ENCODE measurements at places on chromosomes 6 and 20. TPM values are rescaled to one million over a fixed set of nuclear protein-coding genes. Genes with fewer than 3 reads are reported as not detected.

CST7 gene
- 0.70 TPM for polyA plus RNA-seq

TGM3 gene
- polyA plus RNA-seq: 0.25 TPM

DNA sequence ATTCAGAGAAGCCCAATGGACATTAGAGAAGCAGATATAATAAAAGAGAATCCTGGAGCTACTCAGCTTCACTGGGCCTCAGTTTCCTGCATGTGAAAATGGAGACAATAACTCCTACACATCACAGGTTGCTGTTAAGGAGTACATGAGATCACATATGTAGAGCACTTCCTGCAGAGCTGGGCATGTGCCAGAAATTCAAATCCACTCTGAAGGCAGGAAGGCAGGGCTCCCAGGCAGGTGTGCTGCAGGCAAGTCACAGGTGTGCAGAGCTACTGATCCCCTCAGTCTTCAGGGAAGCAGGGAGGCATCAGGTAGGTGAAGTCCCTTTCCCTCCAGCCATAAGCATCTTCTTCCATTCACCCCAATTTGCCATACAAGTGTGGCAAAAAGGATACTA is 48.0 kb downstream of the DST start:
- DNase-seq: no peak

LY6G6D gene
- polyA plus RNA-seq: 0.47 TPM

DNA sequence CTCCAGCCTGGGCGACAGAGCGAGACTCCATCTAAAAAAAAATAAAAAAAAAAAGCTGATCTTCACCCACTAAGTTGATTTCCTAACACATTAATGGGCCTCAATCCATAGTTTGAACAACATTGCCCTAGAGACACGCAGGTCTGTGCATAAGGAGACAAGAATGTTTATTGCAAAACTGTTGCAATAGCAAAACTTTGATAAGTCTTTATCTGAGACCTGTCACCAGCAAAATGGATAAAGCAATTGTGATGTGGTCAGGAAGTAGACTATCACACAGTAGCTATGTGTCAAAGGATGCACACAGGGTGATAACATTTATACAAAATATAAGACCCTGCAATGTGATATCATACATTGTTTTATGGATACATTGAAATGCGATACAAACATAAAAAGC is 4.2 kb upstream of the ITPR3 start:
- DNase-seq: no peak

ZNF337 gene
- polyA plus RNA-seq: 25.4 TPM

CPNE5 gene
- polyA plus RNA-seq: 17.6 TPM

MTG2 gene
- polyA plus RNA-seq: 28.8 TPM

GRCh38 chr6:15507221-15507620 is 155.6 kb downstream of the DTNBP1 start:
- DNase-seq: no peak

- peak; percentile 67 for DNase-seq
These were observed 54.3 kb downstream of the MYLIP start for GRCh38 chr6:16183187-16183664.

GSS gene
- 29.7 TPM for polyA plus RNA-seq

DNA sequence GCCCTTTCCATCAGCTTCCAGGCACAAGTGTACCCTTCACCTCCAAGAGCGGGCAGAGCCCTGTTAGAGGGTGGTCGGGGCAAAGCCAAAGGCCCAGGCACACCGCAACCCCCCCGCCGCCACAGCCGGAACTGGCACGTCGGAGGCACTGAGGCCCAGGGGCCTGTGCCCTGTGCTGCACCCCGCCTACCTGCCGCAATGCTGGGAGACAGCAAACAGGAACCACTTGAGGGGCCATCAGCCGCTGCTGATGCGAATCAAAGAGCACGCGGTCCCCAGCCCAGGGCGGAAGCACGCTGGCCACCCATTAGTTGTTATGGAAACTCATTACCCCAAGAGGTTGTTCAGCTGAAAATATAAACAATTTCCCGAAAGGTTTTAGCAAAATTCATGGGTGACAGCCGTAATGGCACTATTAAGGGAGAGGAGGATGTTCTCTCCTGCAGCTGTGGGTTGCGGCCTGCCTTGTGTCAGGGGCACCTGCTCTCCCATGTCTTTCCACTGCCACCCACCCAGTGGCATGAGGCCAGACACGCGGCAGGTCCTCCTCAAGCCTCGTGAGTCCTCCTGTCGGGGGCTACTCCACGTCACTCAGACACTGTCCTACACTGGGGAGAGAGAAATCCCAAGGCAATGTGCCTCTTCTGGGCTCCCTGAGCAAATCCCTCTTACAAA is 65.3 kb downstream of the EDN3 start:
- no peak for DNase-seq

COL19A1 gene
- 3.3 TPM for polyA plus RNA-seq

DNA sequence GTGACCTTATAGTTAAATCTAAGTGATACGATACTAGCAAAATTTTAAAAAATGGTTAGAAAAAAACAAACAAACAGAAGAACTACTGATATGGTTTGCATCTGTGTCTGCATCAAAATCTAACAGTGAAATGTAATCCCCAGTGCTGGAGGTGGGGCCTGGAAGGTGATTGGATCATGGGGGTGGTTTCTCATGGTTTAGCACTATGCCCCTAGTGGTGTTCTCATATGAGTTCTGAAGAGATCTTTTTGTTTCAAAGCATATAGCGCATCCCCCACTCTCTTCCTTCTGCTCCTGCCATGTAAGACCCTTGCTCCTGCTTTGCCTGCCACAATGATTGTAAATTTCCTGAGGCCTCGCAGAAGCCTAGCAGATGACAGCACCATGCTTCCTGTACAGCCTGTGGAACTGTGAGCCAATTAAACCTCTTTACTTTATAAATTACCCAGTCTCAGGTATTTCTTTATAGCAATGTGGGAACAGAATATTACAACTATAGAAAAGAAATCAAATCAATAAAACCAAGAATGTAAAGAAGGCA is 5.4 kb downstream of the FBXL4 start:
- DNase-seq: no peak

GLP1R gene
- polyA plus RNA-seq: not detected

- no peak for DNase-seq
These were observed 13.2 kb upstream of the ATXN1 start for GRCh38 chr6:16774437-16774836.

GRCh38 chr6:28982476-28983266 is 22.4 kb downstream of the ZNF311 start:
- no peak for DNase-seq

DNA sequence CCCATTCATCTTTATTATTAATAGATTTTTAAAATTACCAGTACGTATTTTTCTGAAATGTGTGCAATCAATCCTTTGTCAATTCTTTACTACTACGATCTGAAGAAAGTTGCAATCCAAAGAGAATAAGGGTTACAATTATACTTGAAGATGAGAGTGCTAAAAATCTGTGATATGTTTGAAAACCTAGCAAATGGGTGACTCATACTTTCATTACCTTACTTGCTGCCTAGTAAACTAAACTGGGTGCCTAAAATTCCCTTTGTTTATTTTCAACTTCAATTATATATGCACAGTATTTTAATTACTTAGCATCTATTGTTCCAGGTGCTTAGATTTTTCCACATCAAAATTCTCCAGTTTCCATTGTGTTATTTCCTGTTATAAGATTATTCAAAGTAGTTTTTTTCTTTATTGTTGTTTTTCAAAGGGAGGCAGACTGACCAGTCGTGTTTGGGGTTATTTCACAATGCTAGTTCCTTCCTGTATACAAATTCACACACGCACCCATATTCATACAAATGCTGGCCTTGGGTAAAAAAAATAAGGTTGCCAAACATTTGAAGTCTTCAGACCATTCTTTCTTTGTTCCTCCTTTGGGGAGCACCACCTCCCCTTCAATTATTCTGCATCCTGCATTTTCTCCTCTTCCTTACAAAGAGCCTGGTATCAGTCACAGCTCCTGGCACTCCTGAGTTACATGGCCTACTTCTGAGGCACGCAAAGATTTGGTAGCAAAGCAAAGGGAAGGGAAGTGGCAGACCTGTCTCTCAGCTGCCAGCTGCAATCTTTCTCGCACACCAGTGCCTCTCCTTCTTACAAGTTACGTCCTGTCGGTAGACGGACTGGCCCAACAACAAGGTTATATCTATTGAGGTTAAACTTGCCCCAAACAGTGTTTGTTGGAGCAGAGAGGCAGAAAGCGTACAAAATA is 16.2 kb upstream of the FAM135A start:
- DNase-seq: no peak

LAMA2 gene
- 151 TPM for polyA plus RNA-seq

DNA sequence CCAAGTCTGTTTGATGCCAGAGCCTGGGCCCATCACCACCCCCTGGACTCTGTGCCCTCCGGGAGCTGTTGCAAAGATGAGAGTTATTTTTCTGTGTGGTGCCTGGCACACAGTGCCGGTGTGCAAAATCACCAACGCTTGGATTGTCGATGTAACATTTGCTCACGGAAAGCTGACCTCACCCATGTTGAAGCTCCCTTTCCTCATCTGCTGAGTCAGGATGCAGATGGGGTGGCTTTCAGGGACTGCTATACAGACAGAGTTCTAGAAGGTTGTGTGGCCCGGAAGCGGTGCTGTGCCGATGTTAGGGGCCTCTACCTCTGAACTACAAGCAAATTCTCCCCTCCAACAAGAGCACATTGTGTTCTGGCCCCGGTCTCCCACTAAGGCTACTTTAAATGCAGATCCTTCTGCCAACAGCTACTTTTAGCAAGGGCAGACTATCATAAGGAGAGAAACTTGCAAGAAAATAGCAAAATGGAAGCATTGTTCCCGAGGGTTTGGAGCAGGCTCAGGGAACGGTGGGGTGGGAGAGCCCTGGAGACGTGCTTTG is 34.0 kb downstream of the EYA2 start:
- no peak for DNase-seq

GRCh38 chr6:137736048-137736818 is 130.8 kb upstream of the TNFAIP3 start:
- DNase-seq: no peak

DNA sequence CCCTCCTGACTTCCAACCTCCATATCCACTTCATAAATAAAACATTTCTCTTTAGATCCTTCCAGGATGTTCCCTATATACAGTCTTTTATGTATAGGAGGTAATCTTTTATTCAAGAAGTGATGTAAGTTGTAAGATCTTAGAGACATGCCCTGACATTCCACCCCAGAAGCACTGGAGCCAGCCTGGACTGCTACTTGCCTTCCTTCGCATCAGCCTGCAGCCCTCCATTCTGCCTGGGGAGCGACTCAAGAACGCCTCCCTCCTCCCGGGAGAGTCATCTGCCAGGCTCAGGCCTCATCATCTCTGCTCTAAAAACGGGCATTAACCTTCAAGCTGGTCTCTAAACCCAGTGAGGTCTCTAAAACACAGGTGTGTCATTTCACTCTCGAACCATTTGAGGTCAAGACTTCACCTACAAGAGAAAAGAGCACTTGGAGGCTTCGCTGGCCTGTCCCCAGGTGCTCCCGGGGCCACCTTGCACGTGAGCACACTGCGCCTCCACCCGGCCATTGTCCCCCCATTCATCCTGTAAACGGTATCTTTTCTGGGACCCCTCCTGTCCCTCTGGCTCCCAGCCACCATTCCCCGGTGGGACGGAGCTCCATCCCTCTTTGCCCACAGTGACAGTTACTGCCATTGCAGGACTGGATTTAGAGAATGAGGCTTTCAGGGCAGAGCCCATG is 107.5 kb upstream of the PDE10A start:
- DNase-seq: no peak

NFATC2 gene
- polyA plus RNA-seq: 4.0 TPM

DNA sequence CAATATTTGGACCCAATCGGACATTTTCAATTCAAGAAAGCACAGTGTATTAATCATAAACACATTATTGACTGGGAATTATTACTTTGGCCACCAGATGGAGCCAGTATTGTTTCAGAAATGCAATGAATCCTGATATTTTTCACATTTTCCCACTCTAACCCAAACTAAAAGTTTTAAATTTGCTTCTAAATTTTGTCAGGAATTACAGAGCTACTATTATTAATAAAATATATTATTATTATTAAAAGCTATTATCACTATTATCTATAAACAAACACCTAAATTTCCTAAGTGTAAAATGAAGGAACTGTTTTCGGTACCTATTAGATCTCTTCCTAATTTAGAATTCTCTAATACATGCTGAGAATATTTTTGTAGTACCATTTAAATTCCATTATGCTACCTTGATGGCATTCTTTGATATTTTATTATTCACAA is 245.3 kb downstream of the OGFRL1 start:
- DNase-seq: no peak

DNA sequence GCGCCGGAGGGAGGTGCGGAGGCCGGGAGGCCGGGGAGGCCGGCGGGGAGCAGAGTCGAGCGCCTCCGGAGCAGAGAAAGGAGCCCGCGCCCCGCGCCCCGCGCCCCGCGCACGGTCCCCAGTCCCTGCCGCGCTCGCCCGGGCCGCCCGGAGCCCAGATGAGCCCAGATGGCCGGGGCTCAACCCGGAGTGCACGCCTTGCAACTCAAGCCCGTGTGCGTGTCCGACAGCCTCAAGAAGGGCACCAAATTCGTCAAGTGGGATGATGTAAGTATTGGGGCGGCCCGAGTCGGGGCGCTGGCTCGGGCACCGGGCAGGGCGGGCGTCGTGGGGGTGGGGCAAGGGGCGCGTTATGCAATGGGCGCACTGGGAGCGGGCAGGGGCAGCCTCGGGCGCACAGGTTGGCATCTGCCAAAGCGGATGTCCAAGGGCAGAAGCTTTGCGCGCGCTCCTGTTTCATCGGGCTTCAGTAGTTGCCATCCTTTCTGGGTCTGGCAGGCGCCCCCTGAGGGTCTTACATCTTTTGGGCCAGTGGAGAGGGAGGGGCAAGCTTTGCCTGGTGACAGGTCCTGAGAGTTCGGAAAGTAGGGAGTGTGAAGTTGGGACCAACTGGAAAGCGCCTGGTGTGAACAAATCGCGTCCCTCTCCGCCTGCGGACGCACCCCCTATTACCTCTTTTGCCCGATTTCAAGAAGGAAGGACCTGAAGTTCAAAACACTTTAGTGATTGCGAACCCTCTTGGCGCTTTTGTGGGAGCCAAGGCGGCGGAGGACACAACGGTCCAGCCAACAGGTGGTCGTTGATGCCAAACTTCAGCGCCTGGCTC is 631 bp downstream of the PLCB1 start:
- no peak for DNase-seq

DNA sequence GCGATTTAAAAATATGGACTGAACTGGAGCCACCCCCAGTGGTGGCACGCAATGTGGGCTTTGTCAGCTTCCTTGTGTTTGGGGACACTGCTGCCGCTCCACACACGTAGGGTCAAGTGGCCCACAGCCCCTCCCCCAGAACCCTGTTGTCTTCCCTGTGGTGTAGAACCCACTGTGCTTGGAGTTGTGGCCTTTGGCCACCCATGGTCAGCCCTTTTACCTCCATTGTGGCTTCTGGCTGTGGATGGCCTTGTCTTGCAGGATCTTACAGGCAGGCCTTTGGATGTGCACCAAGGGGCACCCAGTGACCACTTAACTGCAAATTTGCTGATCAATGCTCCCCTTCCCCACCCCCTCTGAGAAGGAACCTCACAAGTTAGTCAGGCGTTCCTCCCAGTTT is 2.0 kb upstream of the LEMD2 start:
- DNase-seq: no peak

DNA sequence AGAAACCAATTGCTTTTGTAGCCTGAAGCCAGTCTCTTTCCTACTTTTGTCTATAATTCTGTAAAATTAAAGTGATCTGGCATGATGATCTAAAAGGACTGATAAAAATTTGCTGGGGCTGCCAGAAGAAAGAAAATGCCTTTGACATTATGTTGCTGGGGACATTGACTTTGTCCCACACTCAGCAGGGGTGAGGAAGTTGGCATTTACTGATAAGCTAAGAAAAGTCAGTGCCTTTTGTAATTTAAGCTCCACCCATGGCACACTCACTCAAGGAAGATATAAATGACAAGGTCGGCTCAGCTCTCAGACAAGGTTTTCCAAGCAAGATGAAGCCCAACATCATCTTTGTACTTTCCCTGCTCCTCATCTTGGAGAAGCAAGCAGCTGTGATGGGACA is at the start of gene SEMG1:
TSS of gene SEMG1 (plus strand) at position 309 of the 400 bp plus-strand sequence. CDS start at position 330, 21 bp downstream.
- no peak for DNase-seq

Measured in forelimb muscle (tissue), 1 donor.